ENCODE measurements at places on chromosomes 5 and 9. TPM values are rescaled to one million over a fixed set of nuclear protein-coding genes. Genes with fewer than 3 reads are reported as not detected.

GRCh38 chr9:103661663-103662062 lies 432.4 kb upstream of the SMC2 start:
- no peak overlapping the region for H3K27ac ChIP-seq
- H3K27me3 ChIP-seq = no peaks in the 10 kb centered on the region
- no peak for DNase-seq
- H3K36me3 ChIP-seq = no peaks in the 10 kb centered on the region
- no peak overlapping the region for H3K4me3 ChIP-seq
- H3K4me1 ChIP-seq = no peaks in the 10 kb centered on the region

DNA sequence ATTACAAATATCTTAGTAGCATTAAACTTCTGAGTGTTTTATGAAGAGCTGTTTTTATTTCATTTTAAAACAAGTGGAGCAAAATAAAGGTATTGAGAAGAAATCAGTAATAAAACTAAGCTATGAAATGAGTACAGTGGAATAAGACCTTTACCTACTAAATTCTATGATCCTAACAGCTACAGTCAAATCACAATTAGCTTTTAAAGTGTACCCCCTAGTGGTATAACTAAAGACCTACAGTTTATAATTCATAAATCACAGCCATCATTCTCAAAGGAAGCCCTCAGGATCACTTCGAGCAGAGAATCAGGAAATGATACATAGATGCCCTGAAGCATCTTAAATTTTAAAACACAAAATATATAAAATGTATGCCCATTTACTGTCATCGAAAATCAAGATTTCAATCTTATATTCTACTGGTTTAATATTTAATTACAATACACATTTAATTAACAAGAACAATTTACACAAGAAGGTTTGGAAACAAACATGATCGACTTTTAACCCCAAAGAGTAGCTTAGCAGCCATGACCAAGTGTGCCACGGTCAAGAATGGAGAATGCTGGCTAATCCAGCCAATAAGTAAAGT lies 12.3 kb downstream of the CCNH start:
- no peaks in the 10 kb centered on the region for H3K27me3 ChIP-seq
- peaks cover 55% of the 10 kb centered on the region for H3K36me3 ChIP-seq
- no peak overlapping the region for H3K4me3 ChIP-seq
- DNase-seq = peak; percentile 22
- H3K4me1 ChIP-seq = no peaks in the 10 kb centered on the region

DNA sequence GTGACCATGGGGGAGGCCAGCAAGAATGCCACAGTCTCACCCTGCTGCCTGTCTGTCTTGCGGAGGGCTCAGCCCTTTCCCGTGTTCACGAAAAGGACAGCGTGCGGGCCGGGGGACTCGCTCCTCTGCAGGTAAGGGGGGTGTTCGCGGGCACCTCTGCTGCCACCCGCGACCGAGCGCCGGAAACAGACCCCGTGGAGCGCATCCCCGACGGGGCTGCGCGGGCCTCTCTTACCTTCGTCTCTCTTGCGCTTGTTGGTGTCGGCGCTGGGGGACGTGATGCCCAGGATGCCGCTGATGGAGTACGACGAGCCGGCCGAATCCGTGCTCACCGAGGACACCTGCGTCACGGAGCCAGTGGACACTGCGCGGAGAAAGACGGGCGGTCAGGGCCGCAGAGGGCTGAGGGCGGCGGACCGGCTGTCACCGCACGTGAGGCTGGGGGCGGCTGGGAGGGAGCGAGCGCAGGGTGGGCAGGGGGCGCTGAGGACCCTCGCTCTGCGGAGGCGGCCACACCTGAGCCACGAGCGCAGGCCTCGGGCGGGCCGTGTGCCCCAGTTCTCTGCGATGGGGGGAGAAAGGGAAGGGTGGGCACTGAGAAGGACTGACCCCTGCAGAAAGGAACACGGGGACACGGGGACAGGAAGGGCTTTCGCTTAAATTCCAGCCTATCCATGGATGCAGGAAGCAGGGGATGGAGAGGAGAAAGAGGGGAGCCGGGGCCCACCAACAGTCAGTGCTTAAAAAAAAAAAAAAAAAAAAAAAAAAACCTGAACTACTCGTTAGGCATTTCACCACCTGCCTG lies 31.5 kb downstream of the PAX5 start:
- H3K36me3 ChIP-seq = no peaks in the 10 kb centered on the region
- H3K4me3 ChIP-seq = no peak overlapping the region
- H3K27me3 ChIP-seq = peaks cover 85% of the 10 kb centered on the region
- DNase-seq = no peak

DNA sequence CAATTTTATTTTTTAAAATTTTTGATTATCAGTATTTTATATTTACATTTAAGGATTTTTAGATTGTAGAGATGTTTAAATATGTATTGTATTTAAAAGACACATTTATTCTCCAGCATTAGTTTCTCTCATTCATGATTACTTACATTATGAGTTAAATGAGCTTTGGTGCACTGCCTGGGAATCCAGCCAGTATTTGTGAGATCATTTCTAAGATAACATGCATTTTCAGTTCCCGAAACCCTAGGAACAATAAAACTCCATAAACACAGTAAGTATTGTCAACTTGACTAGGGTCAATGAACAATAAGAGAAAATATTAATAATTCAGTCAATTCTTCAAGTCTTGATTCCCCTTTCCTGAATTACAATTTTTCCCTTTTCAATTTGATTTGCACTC lies 403.3 kb downstream of the PLK2 start:
- peak; percentile 63 for DNase-seq
- no peak overlapping the region for H3K27ac ChIP-seq
- H3K4me3 ChIP-seq = no peak overlapping the region
- H3K4me1 ChIP-seq = no peaks in the 10 kb centered on the region

DNA sequence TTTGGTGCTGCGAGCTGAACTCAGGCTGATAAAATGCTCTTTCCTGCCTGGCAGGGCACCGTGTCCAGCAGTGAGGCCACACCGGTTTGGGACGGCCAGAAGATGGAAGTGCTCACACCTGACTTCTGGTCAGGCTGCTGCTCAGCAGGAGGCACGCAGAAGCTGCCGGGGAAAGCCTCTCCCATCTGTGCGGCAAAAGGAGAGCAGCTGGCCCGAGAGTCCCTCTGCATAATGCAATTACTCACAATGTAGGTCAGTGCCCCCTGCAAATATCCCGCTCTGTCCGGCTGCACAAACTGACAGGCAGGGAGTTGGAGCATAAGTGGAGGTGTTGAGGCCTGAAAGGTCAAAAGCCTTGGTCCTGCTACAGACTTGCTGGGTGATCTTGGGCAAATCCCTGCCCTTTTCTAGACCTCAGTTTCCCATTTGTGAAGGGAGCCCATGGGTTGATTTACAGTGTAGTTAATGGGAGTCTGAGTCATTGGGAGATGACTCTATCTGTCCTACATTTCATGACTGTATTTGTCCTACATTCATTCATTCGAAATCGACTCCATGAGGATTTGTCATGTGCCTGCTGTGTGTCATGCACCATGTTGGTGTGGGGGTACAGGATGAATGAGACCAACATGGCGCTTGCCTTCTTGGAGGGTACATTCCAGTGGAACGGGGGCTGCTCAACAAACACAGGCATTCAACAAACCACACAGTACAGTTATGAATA lies 61.8 kb upstream of the TBC1D2 start:
- DNase-seq = peak; percentile 65
- no peaks in the 10 kb centered on the region for H3K36me3 ChIP-seq
- peak overlapping the region; percentile 51 for H3K27ac ChIP-seq
- H3K4me1 ChIP-seq = peaks cover 18% of the 10 kb centered on the region
- H3K4me3 ChIP-seq = no peak overlapping the region

DNA sequence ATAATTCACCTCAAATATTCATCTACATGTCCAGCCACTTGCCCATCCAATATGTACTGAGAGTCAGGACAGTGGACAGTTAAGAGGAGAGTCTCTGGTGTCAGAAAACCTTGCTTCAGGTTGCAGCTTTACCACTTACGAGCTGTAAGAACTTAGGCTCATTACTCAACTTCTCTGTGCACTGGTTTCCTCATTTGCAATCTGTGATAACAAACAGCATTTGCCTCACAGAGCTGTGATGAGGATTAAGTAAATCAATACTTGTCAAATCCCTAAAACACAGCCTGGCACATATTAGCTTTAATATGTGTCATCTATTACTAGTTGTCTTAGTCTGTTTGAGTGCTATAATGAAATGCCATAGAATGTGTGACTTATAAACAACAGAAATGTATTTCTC lies 8.6 kb downstream of the GOLGA1 start:
- H3K4me1 ChIP-seq = no peaks in the 10 kb centered on the region
- no peak overlapping the region for H3K27ac ChIP-seq
- no peaks in the 10 kb centered on the region for H3K27me3 ChIP-seq
- H3K36me3 ChIP-seq = peaks cover 27% of the 10 kb centered on the region
- DNase-seq = no peak

DNA sequence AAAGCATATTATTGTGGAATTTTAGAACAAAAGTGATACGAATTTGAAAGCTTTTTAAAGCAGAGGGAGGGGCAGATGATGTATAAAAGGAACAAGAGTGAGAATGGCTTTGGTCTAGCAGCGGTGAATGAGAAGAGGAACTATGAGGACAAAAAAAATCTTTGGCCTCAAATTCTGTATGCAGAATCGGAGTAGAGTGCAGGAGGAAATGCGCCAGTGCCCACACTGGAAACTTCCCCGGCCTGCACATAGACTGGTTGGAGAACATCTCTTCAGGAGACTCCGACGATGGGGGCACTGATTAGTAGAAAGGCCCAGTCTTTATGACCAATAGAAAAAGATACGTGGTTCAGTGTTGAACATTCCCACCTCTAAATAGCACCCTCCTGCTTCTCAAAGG lies 51.3 kb downstream of the SLC46A2 start:
- no peak overlapping the region for H3K27ac ChIP-seq
- no peaks in the 10 kb centered on the region for H3K27me3 ChIP-seq
- H3K36me3 ChIP-seq = peaks cover 2% of the 10 kb centered on the region

- H3K4me3 ChIP-seq = no peak overlapping the region
- no peaks in the 10 kb centered on the region for H3K4me1 ChIP-seq
- no peak for DNase-seq
- no peaks in the 10 kb centered on the region for H3K36me3 ChIP-seq
- H3K27ac ChIP-seq = no peak overlapping the region
- H3K27me3 ChIP-seq = no peaks in the 10 kb centered on the region
Observed at GRCh38 chr5:91390268-91390667, 7.2 kb upstream of the ARRDC3 start.

- H3K4me3 ChIP-seq = no peak overlapping the region
- no peaks in the 10 kb centered on the region for H3K27me3 ChIP-seq
- no peak for DNase-seq
- H3K36me3 ChIP-seq = no peaks in the 10 kb centered on the region
Observed at GRCh38 chr5:24235946-24236345, 408.8 kb downstream of the CDH10 start.

GRCh38 chr5:84437673-84438315 lies 53.1 kb upstream of the EDIL3 start:
- peak overlapping the region; percentile 24 for H3K4me3 ChIP-seq
- H3K27ac ChIP-seq = peak overlapping the region; percentile 92
- H3K36me3 ChIP-seq = no peaks in the 10 kb centered on the region
- H3K27me3 ChIP-seq = no peaks in the 10 kb centered on the region
- H3K4me1 ChIP-seq = peaks cover 40% of the 10 kb centered on the region

SPINK5 gene
- total RNA-seq = 0.62 TPM

- H3K27ac ChIP-seq = no peak overlapping the region
- H3K4me3 ChIP-seq = no peak overlapping the region
- H3K36me3 ChIP-seq = no peaks in the 10 kb centered on the region
- no peaks in the 10 kb centered on the region for H3K27me3 ChIP-seq
- DNase-seq = peak; percentile 81
Observed at GRCh38 chr5:20572614-20573013, 584.6 kb upstream of the CDH18 start.

RCL1 gene
- 22.3 TPM for total RNA-seq

GRCh38 chr5:178553517-178553916 lies 36.7 kb downstream of the COL23A1 start:
- H3K36me3 ChIP-seq = no peaks in the 10 kb centered on the region
- no peaks in the 10 kb centered on the region for H3K4me1 ChIP-seq
- H3K27me3 ChIP-seq = peaks cover 2% of the 10 kb centered on the region
- DNase-seq = no peak

MAPK9 gene
- total RNA-seq = 34.0 TPM

- H3K27me3 ChIP-seq = no peaks in the 10 kb centered on the region
- no peaks in the 10 kb centered on the region for H3K4me1 ChIP-seq
Observed at GRCh38 chr5:109900911-109901627, 211.3 kb downstream of the MAN2A1 start.

GRCh38 chr5:43061352-43062075 lies 21.4 kb upstream of the ANXA2R start:
- no peaks in the 10 kb centered on the region for H3K27me3 ChIP-seq
- peak; percentile 53 for DNase-seq
- H3K36me3 ChIP-seq = no peaks in the 10 kb centered on the region
- H3K4me3 ChIP-seq = no peak overlapping the region
- no peak overlapping the region for H3K27ac ChIP-seq

FTMT gene
- not detected for total RNA-seq

- DNase-seq = peak; percentile 77
- no peaks in the 10 kb centered on the region for H3K36me3 ChIP-seq
- peaks cover 11% of the 10 kb centered on the region for H3K4me1 ChIP-seq
- H3K27me3 ChIP-seq = no peaks in the 10 kb centered on the region
- H3K4me3 ChIP-seq = no peak overlapping the region
Observed at GRCh38 chr9:85421641-85422040, 320.1 kb downstream of the AGTPBP1 start.

IFNW1 gene
- total RNA-seq = not detected

- no peaks in the 10 kb centered on the region for H3K36me3 ChIP-seq
- peaks cover 31% of the 10 kb centered on the region for H3K4me1 ChIP-seq
- H3K27me3 ChIP-seq = no peaks in the 10 kb centered on the region
- no peak for DNase-seq
- H3K27ac ChIP-seq = no peak overlapping the region
Observed at GRCh38 chr5:135433681-135434426, 13.3 kb downstream of the DCANP1 start.

GRCh38 chr9:105670775-105671174 lies 8.5 kb downstream of the TAL2 start:
- H3K36me3 ChIP-seq = no peaks in the 10 kb centered on the region
- H3K4me1 ChIP-seq = no peaks in the 10 kb centered on the region
- no peak overlapping the region for H3K27ac ChIP-seq
- H3K4me3 ChIP-seq = no peak overlapping the region

PCDHB13 gene
- total RNA-seq = 3.3 TPM

DNA sequence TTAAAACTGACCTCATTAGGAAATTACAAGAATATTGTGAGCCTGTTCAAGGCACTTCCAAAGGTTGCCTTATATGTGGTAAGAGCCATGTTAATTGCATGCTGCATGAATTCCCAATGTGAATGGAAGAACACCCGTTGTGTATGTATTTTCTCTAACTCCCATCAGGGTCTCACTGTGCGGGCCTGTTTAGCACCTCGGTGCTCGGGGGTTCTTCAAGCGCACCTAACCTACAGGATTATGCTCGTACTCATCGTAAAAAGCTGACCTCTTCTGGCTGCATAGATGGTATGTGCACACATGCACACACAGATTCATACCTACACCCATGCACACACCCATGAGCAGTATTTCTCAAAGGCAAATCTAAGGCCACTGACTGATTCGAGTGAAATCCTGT lies 66.1 kb downstream of the PPIP5K2 start:
- H3K27ac ChIP-seq = no peak overlapping the region
- DNase-seq = no peak
- no peak overlapping the region for H3K4me3 ChIP-seq
- H3K27me3 ChIP-seq = no peaks in the 10 kb centered on the region
- H3K4me1 ChIP-seq = no peaks in the 10 kb centered on the region

GRCh38 chr5:96090215-96090614 lies 128.6 kb upstream of the ELL2 start:
- no peaks in the 10 kb centered on the region for H3K36me3 ChIP-seq
- no peak for DNase-seq
- no peaks in the 10 kb centered on the region for H3K4me1 ChIP-seq

- no peak overlapping the region for H3K4me3 ChIP-seq
- no peak for DNase-seq
- no peaks in the 10 kb centered on the region for H3K4me1 ChIP-seq
- peaks cover 25% of the 10 kb centered on the region for H3K27me3 ChIP-seq
Observed at GRCh38 chr9:134264169-134264568, 62.1 kb upstream of the RXRA start.

ANKRD33B gene
- total RNA-seq = 13.5 TPM

EIF4E1B gene
- not detected for total RNA-seq

ZBTB26 gene
- 6.5 TPM for total RNA-seq
